Hematopoietic multipotent progenitor cell treated with erythropoietin and hydrocortisone succinate and interleukin-3 and kit ligand, for 6 days (in vitro differentiated cells): ENCODE measurements at places on chromosomes 3 and 15.

GRCh38 chr15:34214135-34214534 lies 4.2 kb upstream of the KATNBL1 start:
- no peak for DNase-seq

- DNase-seq, result no peak
These were observed 57.6 kb downstream of the AAGAB start for GRCh38 chr15:67196672-67197363.

GRCh38 chr3:112815981-112816380 lies 30.7 kb downstream of the CD200R1L start:
- DNase-seq, result no peak

DNA sequence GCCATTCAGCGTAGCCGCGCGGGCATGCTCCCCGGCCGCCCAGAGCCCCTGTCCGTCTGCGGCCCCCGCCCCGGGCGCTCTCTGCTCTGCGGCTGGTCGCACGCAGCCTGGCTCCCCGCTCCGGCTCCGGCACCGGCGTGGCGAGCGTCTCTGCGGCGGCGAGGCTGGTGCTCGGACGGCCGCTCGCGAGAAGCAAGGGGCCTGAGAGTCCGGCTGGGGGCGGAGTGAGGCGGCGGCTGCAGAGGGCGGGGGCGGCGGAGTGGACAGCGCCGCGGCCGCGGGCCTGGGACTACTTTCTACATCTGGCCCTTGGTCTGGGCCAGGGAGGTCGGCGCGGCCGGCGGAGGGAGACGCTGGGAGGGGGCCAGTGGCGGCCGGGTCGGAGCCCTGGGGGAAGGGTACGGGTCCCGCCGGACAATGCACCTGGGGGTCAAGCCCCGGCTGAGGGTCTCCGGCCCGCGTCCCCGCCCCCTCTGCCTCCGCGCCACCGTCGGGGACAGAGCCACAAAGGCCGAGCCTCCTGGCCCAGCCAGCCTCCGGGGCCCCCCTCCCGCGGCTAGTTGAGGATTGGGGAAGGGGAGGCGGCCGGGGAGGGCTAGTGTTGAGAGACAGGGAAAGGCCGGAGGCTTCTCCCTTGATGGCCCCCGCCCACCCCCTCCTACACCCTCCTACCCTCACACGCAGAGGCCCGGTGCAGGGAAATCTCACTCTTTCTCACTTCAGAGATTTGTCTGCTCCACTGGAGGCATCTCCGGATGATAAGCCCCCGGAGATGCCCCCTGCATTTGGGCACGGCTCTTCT lies at the start of gene PRTG:
TSS of gene PRTG (minus strand) at position 226 of the 802 bp plus-strand sequence. CDS start at position 5, 221 bp downstream.
- no peak for DNase-seq

GRCh38 chr3:186514296-186515002 lies 29.7 kb downstream of the CRYGS start:
- peak; percentile 54 for DNase-seq

DNA sequence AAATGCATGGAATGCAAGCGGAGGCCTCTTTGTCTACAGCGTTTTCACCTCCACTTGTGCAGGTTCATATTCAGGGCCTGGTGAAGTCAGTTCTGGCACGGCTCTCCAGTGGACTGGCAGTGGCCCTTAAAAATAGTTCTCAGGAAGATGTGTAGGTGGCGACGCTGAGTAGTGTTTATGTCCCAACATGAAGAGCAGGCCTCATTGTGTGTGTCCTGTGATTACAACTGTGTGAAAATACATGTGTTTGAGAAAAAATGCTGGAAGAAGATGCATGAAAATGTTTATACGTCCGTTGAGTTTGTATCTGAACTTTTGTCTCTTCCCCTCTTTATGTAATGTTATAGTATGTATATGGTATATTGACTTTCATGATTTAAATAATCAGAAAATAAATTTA lies 7.2 kb downstream of the LIPC start:
- peak; percentile 85 for DNase-seq

DNA sequence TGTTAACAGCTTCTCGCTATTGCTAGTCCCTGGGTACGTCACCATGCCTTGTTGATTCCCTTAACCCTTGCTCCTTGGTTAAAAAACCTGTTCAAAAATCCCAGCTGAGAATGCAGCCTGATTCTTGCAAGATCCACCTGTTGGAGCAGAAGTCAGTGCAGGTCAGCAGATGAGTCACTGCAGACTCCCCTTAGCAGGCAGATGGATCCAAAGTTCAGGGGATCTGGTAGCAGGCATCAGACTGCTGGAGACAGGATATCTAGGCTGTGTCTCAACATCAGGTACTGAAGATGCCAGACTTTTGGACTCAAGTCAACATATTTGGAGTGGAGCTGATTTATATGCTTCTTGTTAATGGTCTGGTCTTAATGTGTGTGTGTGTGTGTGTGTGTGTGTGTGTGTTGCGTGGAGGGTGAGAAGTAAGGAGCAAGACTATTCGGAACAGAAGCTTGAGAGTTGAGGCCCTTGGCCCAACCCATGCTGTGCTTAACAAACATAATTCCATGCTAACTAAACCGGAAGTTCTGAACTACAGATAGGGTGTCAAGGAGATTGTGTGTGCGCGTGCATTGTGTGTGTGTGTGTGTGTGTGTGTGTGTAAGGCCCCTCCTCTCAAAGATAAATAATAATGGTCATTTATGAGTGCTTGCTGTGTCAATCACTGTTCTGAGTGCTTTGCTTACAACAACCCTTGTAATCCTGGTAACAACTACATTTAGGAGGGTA lies 1.0 kb upstream of the C3orf52 start:
- DNase-seq, result no peak

GRCh38 chr3:111667621-111668239 lies 72.6 kb upstream of the ZBED2 start:
- DNase-seq, result peak; percentile 91

DNA sequence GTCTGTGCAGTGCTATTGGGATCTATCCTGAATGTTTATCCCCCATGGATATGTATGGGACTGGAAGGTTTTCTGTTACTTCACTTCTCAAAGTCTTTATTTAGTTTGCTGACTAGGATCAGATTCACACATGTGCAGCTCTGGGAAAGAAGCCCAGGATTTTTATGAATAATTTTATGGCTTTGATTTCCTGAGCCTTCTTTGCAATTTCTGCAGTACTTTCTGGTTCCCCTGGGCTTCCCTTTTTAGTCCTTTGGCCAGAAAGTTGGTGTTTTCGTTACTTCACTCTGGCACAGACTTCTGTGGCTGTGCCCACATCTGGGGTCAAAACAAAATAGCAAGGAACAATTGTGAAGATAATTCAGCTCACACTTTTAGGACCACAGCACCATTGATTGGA lies 721.0 kb downstream of the OTOL1 start:
- no peak for DNase-seq

DNA sequence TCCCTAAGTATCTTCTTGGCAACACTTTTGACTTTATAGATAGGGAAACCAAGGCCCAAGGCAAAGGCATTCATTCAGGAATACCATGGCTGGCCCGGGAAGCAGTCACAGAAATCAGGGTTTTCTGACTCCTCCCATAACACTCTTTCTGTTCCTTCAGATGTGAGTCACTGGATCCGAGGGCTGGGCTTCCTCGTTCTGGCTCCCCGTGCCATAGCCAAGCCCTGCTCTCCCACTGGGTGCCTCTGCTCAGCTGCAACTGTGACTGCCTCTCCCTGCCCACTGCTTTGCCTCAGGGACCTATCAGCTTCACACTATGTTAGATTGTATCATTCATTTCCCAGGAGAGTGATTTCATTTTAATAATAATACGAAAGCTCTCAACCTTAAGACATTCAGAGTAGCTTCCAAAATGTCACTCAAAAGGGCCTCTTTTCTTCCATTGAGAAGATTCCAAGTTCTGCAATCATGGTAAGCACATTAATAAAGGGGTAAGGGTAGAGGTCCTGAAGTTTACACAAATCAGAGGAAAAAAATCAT lies 50.2 kb downstream of the GABRB3 start:
- DNase-seq, result no peak

DNA sequence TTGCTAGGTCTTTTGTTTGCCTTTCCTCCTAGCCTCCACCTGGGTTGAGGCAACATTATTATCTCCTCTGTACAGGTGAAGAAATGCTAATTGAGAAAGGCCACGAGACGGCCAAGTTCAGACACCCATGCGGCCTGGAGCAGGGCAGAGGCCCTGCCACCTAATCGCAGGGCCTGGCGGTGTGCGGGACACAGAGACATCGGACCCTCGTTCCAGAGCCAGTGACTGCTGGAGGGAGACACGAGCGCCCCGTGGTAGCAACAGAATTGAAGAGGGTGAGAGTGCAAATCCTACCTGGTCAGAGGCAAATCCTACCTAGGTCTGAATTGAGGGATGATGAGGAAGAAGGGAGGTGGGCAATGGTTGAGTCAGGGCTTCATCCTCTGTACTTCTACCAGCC lies 113.8 kb upstream of the MEF2A start:
- DNase-seq, result no peak

- DNase-seq, result no peak
These were observed 563.8 kb upstream of the ROBO1 start for GRCh38 chr3:80331494-80332170.

DNA sequence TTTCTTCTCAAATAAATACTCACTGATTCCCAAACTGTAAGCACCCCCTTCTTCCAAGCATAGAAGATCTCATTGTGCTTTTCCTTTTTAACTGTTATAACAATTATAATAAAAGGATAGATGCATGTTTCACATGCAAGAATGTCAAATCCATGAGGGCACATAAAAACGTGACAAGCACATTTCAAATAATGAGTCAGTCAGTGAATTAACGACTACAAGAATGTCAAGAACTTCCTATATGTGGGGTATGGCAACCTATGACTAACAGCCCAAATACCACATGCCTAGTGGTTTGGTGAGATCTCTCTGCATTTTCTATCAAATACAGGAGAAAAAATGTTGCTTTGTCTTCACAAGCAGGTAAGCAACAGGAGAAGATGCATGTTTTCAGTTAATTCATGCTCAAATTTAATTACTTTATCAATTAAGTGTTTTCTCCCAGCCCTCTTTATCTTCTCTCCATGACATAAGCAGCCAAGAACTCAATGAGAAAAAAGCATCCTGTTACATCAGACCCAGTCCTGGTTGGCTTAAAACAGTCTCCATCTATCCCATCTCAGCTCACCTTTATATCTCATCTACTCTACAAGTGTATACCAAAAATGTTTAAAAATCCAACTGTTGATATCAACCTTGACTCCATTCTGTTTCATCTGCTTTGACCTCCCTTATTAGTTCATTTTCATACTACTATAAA lies 181.5 kb upstream of the LMCD1 start:
- no peak for DNase-seq
